ENCODE measurements at places on chromosomes 11 and 22. TPM values are rescaled to one million over a fixed set of nuclear protein-coding genes. Genes with fewer than 3 reads are reported as not detected.

Gene KCNJ5
- total RNA-seq = 0.23 TPM

Gene RBM14
- 92.0 TPM for total RNA-seq

Gene NRXN2
- 8.6 TPM for total RNA-seq

Gene EMID1
- 6.0 TPM for total RNA-seq

Gene PLEKHB1
- total RNA-seq = 15.8 TPM

Gene ATL3
- total RNA-seq = 32.1 TPM

Gene EHF
- total RNA-seq = 0.60 TPM

Gene MS4A7
- total RNA-seq = 0.25 TPM

Gene CAPN1
- 218 TPM for total RNA-seq

Gene MS4A3
- total RNA-seq = not detected

Gene TBC1D10A
- 11.1 TPM for total RNA-seq

Gene BSX
- not detected for total RNA-seq

Gene RNF214
- 45.0 TPM for total RNA-seq

Gene GRAP2
- 0.64 TPM for total RNA-seq

Gene YPEL4
- total RNA-seq = not detected

Gene GAB4
- total RNA-seq = 0.16 TPM

Gene RHOD
- 15.9 TPM for total RNA-seq

Gene PIWIL4
- 0.62 TPM for total RNA-seq

Gene NCAM1
- 5.4 TPM for total RNA-seq

Gene MYO7A
- total RNA-seq = 2.3 TPM

Gene SCT
- 2.3 TPM for total RNA-seq

Gene MYOD1
- total RNA-seq = not detected

Gene SNX32
- total RNA-seq = 2.9 TPM

Gene SLC22A12
- total RNA-seq = not detected

Gene CASTOR1
- 18.6 TPM for total RNA-seq

Gene OR8D1
- total RNA-seq = not detected

Gene VSIG10L2
- total RNA-seq = not detected

Gene UBQLN3
- total RNA-seq = not detected

Gene RBM7
- total RNA-seq = 42.1 TPM

Gene RTN3
- total RNA-seq = 167 TPM

Gene GALNT18
- total RNA-seq = 5.0 TPM

Gene TRIM51
- not detected for total RNA-seq

Gene RAG1
- total RNA-seq = 0.82 TPM

Gene RIC3
- 15.7 TPM for total RNA-seq

Gene ME3
- total RNA-seq = 1.2 TPM

Gene ZP1
- not detected for total RNA-seq

Gene ELMOD1
- total RNA-seq = 0.98 TPM

Gene HBD
- not detected for total RNA-seq

Gene ENTHD1
- not detected for total RNA-seq

Gene C22orf23
- total RNA-seq = 0.72 TPM

Gene KCTD14
- 15.7 TPM for total RNA-seq

Gene AGBL2
- 3.7 TPM for total RNA-seq

Gene PNPLA3
- 19.6 TPM for total RNA-seq

Gene PATL1
- total RNA-seq = 27.6 TPM

Gene ZFTA
- 47.2 TPM for total RNA-seq

Measured in WTC11 (cell line).